ENCODE measurements at places on chromosomes 1 and 21.

DNA sequence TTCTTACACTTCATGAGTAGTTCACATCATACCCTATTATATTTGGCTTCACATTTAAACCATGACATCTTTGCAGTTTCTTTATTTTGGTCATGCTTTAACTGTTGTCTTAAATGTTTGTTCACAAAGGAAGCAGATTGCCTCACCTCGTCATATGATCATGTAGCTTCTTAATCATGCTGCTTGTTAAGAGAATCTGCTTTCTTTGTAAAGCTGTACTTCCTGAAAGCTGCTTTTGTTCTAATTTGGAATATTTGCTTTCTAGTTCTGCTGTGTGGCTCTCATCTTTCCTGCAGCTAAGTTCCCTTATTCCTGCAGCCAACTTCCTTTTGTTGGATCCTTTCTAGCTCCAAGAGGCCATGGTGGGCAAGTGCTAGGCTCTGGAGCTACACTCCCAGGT, 62.9 kb upstream of the SIM2 start:
- no peak for DNase-seq

GRCh38 chr1:3943806-3944577, 43.9 kb upstream of the C1orf174 start:
- DNase-seq = no peak

DNA sequence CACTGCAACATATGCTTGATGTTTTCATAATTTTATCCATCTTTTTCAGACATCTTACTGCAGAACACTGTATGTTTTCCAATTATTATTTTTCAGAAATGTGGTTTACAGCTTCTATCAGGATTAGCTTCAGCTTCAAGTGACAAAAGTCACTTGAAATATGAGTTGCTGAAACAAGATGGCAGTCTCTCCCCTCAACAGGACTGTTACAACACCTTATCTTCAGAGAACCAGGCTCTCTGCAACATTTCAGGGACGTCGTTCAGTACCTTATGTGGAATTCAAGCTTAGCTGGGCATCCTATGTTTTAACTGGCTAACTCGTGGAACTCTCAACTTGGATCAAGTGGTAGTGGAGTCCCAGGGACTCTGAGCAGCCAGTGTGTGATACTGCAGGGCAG, 2.0 kb upstream of the UBE2G2 start:
- peak; percentile 54 for DNase-seq

- DNase-seq = no peak
These were observed 8.0 kb downstream of the RUNX1 start for GRCh38 chr21:35041122-35041521.

DNA sequence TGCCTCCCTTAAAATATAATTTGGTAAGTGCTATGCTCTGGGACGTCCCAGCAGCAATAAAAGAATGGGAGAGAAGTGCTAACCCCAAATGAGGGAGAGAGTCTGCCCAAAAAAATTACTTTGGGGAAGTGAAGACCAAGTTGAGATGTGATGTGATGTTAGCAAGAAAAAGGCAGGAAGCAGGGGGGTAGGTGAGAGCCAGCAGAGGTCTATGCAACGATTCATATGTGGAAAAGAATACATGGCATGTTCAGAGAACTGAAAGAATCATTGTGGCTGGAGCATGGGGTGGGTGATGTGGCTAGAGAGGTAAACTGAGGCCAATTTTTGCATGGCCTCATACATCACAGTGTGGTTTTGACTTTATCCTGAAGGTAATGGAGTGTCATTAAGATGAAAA, 5.6 kb upstream of the CTPS1 start:
- DNase-seq = no peak

DNA sequence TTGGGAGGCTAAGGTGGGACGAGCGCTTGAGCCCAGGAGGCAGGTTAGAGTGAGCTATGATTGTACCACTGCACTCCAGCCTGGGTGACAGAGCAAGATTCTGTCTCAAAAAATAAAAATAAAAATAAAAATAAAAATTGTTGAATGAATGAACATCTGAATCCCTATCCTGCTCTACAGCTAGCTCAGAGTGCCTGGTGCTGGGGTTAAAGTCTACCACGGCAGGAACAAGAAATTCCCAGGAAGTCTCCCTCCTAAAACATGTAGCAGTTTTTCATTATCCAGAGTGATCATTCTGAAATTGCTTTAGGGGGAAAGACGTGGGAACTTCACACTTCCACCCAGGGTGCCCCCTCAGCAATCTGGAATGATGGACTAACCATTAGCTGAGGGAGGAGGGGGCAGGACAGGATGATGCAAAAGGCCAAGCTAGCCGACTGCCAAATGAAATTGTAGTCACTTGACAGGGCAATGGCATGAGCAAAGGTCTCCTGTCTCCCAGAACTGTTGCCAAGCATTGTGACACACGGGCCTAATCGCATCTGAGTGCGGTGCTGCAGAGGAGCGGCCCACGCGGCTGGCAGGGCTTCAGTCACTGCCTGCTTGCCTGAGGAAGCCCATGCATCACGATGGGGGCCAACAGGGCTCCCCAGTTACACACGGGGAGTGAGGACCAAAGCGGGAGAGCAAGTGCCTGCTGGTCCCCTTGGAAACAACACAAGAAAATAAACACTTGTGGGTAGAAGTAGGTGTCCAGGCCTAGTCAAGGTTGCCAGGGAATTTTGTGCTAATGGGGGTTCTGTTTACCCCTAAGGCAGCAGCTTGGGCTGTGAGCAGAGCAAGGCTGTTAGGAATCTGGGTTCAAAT, 85.7 kb downstream of the NENF start:
- DNase-seq = no peak

DNA sequence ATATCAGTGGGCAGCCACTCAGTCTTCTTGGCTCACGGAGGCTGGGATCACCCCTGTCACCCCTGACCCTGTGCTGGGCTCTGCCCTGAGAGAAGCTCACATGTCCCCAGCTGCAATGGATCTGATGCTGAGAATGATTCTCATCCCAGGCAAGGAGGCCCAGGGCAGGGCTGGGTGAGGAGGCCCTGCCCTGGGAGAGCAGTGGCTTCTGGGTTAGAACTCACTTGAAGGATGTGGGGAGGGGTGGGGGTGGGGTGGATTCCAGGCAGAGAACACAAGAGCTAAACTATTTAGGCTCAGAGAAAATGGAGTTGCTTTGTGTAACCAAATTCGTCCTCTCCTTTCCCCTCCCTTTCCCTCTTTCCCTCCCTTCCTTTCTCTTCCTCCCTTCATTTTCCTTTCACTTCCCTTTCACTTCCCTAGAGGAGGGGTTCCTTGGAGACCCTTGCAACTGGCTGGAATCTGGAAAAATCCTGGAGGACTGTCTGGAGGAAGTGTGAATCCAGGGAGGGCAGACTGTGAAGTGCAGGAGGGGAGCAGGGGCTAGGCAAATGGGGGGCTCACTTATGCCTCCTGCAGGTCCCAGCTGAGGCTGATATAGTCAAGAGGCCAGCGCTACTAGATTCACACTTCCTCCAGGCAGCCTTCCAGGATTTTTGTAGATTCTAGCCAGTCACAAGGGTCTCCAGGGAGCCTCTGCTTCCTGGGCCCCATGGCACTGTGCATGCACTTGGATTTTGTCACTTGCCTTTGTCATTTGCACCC, 47.0 kb downstream of the IGSF21 start:
- no peak for DNase-seq

DNA sequence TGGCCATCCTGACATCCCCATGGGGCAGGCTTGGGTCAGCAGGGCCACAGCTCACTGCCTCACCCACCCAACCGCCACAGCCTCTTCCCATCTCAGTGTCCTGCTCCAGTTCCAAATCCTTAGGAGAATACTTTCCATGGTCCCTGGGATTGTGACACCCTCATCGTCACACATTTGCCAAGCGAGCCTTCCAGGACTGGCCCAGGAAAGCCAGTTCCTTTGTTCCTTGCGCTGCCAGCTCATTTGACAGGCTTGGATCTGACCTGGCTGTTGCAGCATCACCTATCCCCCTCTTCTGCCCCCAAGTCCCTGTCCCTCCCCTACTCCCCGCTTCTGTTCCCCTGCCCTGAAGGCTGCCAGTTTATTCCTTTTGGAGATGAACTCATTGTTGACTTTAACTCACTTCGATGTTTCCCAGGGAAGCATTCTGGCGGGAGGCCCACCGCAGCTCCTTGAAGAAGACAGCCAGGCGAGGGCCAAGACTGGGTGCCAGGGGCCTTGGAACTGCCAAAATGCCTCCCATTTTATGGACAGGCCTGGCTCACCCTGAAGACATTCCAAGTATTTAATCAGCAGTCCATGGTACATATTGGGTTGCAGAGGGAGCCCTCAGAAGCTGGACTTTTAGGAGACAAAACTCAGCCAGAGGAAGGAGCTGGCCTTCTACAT, 10.2 kb upstream of the GNL2 start:
- DNase-seq = no peak

Measured in hematopoietic multipotent progenitor cell treated with erythropoietin and hydrocortisone succinate and interleukin-3 and kit ligand, for 8 days (in vitro differentiated cells).